ENCODE measurements at places on chromosomes 2 and 18.

GRCh38 chr2:217434180-217434975 is 568.4 kb downstream of the TNS1 start:
- peak; percentile 88 for DNase-seq

DNA sequence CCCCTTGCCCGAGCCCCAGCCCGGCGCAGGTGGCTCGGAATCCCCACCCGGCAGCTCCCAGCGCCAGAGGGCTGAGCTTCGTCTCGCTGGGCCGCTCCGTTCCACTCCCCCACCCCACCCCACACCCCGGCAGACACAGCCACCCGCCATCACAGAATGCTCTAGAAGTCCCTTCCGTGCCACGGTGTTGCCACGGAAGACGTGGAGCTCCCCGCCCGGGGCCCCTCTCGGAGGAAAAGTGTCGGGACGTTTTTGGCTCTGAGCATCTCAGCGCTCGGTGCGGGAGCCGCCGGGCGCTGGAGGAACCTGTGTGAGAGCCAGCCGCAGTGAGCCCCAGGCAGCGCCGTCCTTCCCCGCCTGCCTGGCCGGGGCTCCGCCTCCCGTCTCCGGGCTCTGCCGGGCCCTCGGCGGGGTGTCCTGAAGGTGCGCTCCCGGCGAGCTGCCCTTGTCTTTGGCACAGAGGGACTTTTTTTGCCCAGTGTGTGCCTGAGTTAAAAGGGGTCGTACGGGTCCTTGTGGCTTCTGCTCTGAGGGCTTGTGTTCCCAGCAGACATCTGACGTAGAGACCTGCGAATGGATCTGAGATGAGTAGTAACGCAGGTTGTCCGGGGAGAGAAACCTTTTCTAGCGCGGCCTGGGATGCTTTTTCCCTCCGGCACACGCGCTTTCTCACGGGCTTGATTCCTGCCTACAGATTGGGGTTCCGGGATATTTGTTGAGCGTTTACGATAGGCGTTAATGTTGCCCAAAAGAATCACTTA is 1.8 kb downstream of the ZCCHC2 start:
- DNase-seq = peak; percentile 69

- no peak for DNase-seq
Observed at GRCh38 chr18:36402765-36403396, 105.4 kb downstream of the FHOD3 start.

DNA sequence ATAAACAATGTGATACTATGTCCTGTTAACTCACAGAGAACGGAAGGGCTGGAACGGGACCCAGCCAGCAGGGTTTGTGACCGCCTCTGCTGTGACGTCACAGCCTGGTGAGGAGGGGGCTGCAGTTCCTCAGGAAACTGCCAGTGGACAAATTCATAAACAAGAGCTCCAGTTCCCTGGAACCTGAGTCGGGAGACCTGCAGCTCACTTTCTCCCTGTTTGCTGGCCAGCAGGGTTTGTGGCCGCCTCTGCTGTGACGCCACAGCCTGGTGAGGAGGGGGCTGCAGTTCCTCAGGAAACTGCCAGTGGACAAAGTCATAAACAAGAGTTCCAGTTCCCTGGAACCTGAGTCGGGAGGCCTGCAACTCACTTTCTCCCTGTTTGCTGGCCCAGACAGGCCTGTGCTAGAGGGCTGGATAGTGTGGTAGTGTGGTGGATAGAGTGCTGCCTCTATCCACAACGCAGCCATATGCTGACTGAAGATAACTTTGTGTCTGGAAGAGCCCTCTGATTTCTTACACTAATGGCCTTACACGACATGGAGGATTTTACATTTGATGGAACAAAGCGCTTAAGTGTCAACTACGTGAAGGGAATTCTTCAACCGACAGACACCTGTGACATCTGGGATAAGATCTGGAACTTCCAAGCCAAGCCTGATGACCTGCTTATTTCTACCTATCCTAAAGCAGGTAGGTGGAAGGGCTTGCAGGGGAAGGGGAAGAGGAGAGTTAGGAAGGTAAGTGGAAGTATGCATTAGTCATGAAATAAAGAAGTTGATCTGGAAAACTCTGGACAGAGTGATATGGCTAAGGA is at the start of gene SULT1C4:
Gene SULT1C4, plus strand, starts transcription at position 140 of the 816 bp plus-strand sequence. Its CDS starts 384 bp downstream, at position 524.
- DNase-seq = no peak

DNA sequence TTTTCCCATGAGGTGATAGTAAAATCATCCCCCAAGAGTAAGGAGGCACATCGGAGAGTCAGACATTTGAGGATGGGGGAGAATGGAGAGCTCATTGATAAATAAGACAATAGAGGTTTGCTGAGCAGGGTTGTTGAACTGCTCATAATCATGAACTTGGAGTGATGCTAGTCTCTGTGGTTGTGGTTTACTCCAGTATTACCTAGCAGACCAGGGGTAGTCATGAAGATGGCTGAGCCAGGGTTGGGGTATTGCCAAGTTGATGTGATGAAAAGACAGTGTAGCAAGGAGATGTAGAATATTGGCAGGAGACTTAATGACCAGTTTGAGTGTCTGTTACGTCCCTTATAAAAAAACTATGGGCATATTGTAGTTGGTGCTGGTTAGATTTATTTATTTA is 25.4 kb downstream of the CYBRD1 start:
- peak; percentile 23 for DNase-seq

DNA sequence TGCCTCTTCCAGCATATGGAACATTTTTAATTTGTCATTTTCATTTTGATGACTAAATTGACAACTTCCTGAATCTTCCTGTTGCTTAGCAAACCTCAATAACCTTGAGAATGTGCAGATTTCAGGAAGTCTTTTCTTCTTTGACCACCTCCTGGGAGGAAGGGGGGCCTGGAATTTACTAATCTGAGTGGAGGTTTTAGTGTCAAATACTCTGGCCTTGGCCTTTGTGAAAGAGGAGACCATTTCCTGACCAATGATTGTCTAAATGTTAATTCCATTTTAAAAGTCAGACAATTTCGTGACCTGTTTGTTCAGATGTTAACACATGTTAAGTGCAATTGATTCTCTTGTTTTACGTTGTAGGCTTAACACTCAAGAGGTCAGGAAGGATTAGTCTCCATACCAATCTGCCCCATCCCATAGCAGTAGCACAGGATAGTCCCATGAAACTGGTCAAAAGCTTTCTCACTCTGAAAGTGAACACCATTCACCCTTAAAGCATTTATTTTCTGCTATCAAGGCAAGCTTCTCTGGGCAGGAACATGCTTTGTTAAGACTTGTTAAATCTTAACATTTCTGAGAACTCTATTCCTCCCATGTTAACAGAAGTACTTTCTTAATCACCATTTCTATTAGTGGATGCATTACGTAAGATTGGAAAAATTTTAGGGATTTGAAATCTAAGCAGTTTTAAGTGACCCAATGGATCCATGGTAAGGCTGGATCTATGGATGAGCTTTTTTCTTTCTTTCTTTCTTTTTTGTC is 219.6 kb downstream of the RND3 start:
- no peak for DNase-seq

DNA sequence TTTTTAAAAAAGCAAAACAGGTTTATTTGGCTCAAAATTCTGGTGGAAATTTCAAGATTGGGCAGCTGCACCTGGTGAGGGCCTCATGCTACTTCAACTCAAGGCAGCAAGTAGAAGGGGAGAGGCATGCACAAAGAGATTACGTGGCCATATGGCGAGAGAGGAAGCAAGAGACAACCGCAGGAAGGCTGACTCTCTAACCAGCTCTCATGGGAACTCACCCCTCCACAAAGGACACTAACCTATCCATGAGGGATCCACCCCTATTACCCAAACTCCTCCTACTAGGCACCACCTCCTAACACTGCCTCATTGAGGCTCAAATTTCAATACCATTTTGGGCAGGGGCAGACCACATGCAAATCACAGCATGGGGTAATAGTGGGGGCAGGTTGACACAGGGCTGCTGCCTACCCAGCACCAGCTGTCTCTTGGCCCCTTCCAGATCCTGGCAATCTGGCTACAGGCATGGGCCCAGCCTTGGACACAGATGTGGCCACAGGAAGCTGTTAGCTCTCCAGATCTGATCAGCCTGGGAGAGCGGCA is 2.0 kb upstream of the CAPN10 start:
- peak; percentile 21 for DNase-seq

DNA sequence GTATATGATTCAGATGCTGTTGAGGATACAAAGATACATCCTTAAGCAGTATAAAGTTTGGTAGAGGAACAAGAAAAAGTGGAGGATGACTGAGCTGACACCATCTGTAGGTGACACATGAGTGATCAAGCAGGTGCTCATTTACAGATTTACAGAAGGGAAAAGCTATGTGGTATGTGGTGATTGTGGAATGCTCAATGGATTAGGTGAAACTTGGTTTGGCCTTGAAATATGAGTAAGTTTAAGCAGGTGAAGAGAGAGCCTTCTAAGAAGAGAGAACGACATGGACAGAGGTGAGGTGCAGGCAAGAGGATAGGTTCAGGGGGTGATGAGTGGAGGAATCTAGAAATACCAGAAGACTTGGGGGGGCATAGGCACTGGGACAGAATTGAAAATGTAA is 5.9 kb downstream of the ASXL3 start:
- DNase-seq = no peak

GRCh38 chr2:122363885-122364284 is 608.4 kb downstream of the TSN start:
- DNase-seq = no peak

- peak; percentile 66 for DNase-seq
Observed at GRCh38 chr2:173884025-173884802, 81.0 kb downstream of the SP3 start.
